ENCODE measurements at places on chromosomes 4 and X.

DNA sequence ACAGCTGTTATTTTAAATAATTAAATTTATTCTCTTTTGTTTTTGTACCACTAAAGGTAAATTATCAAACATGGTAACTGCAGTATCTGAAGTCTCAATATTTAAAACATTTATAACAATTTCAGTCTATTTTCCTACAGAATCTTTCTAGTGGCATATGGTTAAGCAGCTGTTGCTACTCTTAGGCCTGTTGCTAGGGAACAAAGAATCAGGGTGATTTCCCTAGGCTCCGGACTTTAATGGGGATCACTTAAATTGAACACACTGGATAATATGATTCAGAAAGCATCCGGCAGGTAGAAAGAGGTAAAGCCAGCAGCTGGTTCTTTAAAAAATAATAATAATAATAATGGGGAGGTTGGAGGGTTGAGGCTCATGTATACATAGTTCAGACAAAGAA, 17.6 kb downstream of the FBXO8 start:
- DNase-seq: no peak

DNA sequence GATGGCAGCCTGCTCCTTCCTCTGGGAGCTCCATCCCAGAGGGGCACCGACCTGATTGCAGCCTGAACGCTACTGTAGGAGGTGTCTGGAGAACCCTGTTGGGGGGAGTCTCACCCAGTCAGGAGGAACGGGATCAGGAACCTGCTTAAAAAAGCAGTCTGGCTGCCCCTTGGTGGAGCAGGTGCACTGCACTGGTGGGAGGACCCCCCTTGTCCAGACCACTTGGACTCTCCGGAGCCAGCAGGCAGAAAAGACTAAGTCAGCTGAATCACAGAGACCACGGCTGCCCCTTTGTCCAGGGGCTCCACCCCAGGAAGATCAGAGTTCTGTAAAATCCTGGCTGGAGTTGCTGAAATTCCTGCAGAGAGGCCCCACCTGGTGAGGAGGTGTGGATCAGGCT, 67.3 kb upstream of the MAGEB18 start:
- no peak for DNase-seq

DNA sequence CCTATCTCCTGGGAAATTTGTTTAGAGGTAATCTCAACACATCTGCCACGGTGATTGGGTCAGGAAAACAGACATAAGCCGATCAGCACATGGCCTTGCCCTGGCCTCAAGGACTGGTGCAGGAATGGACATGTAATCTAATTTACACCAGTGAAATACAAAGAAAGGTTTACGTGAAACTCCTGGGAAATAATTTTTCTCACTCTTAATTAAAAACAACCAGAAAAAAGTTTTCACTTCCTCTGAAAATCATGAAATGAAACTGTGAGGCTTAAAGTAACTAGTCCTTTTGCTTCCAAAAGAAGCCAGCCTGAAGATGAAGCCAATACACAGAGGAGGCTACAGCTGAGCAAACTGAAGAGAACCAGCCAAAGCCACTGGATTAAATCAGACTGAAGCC, 154.1 kb upstream of the FAM241A start:
- no peak for DNase-seq

- no peak for DNase-seq
Observed at GRCh38 chr4:8745005-8745790, 126.4 kb downstream of the HMX1 start.

DNA sequence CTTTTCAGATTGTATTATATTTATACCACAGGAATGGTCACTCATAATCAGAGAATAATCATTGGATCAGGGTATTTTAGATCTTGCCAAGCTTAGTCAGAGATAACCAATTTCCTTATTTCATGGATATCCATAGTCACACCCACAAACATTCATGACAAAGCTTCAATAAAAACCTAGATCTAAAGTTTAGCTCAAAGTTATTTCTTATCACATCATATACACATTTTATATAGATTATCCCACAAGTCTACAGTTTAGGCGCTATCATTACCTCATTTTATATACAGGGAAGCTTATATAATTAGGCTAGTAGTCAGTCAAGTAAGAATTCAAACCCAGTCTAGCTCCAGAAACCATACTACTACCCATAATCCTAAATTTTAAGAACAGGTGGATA, 82.3 kb downstream of the SLC10A7 start:
- no peak for DNase-seq

- DNase-seq: no peak
Observed at GRCh38 chr4:78634011-78634664, 82.6 kb downstream of the ANXA3 start.

GRCh38 chrX:75522565-75523431, at the start of gene ZDHHC15:
Gene ZDHHC15 (minus strand): TSS chrX:75523037. CDS start chrX:75523024, 13 bp downstream.
- DNase-seq: no peak

All from SW480 (cell line).